ENCODE measurements at places on chromosomes 2 and 18.

GRCh38 chr2:139917690-139918384, 1137.6 kb upstream of the NXPH2 start:
- no peaks in the 10 kb centered on the region for H3K36me3 ChIP-seq
- H3K4me1 ChIP-seq, result no peaks in the 10 kb centered on the region
- no peak for DNase-seq
- no peak overlapping the region for H3K4me3 ChIP-seq

- H3K36me3 ChIP-seq, result no peaks in the 10 kb centered on the region
- H3K4me1 ChIP-seq, result no peaks in the 10 kb centered on the region
- H3K27ac ChIP-seq, result no peak overlapping the region
- H3K4me3 ChIP-seq, result no peak overlapping the region
Observed at GRCh38 chr18:31574359-31574758, 17.3 kb upstream of the TTR start.

- H3K4me3 ChIP-seq, result no peak overlapping the region
- no peak for DNase-seq
- H3K36me3 ChIP-seq, result no peaks in the 10 kb centered on the region
- H3K4me1 ChIP-seq, result no peaks in the 10 kb centered on the region
Observed at GRCh38 chr18:50704357-50704940, 115.4 kb downstream of the MRO start.

GRCh38 chr18:46917803-46918600, 600 bp downstream of the KATNAL2 start:
- H3K27me3 ChIP-seq, result no peaks in the 10 kb centered on the region
- peak; percentile 12 for DNase-seq
- H3K36me3 ChIP-seq, result peaks cover 9% of the 10 kb centered on the region
- peaks cover 40% of the 10 kb centered on the region for H3K4me1 ChIP-seq
- H3K4me3 ChIP-seq, result peak overlapping the region; percentile 81

- H3K27me3 ChIP-seq, result no peaks in the 10 kb centered on the region
- no peak overlapping the region for H3K4me3 ChIP-seq
- H3K36me3 ChIP-seq, result no peaks in the 10 kb centered on the region
- DNase-seq, result no peak
- H3K4me1 ChIP-seq, result no peaks in the 10 kb centered on the region
Observed at GRCh38 chr18:64110692-64111480, 38.0 kb downstream of the LINC00305 start.

DNA sequence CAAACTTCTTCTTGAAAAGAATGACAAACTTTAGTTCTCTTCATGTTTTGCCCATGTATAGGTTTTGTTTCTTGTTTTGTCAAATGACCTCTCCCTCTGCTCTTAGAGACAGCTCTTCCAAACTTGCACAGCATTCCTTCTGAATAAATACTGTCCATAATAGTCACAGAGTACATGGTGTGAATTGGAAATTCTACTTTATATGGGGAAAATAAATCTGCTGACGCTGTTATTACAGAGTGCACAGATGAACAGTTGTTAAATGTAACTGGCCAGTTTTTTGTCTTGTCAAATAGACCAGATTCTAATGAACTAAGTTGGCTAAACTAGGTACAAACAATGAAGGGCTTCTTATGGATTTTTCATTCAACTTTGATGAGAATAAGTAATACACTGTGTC, 115.8 kb upstream of the DTNA start:
- H3K27me3 ChIP-seq, result no peaks in the 10 kb centered on the region
- no peaks in the 10 kb centered on the region for H3K4me1 ChIP-seq
- no peak overlapping the region for H3K27ac ChIP-seq
- H3K36me3 ChIP-seq, result no peaks in the 10 kb centered on the region
- DNase-seq, result no peak
- H3K4me3 ChIP-seq, result no peak overlapping the region

- H3K36me3 ChIP-seq, result no peaks in the 10 kb centered on the region
- no peak for DNase-seq
- H3K4me1 ChIP-seq, result no peaks in the 10 kb centered on the region
Observed at GRCh38 chr2:236720974-236721540, 151.4 kb downstream of the ACKR3 start.

DNA sequence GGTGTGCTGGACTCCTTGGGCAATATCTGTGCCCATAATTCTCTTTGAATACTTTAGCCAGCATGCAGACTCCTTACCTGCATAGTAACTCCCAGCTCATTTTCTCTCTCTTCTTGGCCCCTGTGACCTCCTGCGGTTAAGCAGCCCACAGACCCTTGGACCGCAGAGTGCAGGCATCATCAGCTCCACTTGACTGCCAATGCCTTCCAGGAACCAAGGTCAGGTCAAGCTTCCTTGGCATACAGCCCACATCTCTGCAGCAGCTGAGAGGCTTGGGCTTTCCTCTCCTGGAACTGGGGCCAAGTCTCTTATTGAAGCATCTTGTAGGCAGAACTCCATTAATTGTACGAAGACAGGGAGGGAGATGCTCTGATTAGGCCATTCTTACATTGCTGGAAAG, 130.1 kb upstream of the PIEZO2 start:
- H3K27ac ChIP-seq, result no peak overlapping the region
- no peak for DNase-seq
- no peaks in the 10 kb centered on the region for H3K4me1 ChIP-seq

- no peak for DNase-seq
- peaks cover 63% of the 10 kb centered on the region for H3K27me3 ChIP-seq
- no peak within 1 kb of the TSS for H3K27ac ChIP-seq
- H3K36me3 ChIP-seq, result peaks cover 5% of the 10 kb centered on the region
- peaks cover 6% of the 10 kb centered on the region for H3K4me1 ChIP-seq
Observed at GRCh38 chr2:42792583-42793333, at the start of gene HAAO. Gene HAAO, minus strand, starts transcription at chr2:42792583. Its CDS starts 47 bp downstream, at chr2:42792536.

- H3K4me3 ChIP-seq, result no peak overlapping the region
- H3K27ac ChIP-seq, result no peak overlapping the region
- peaks cover 34% of the 10 kb centered on the region for H3K27me3 ChIP-seq
Observed at GRCh38 chr2:207260021-207260420, 94.3 kb upstream of the KLF7 start.

- DNase-seq, result no peak
- no peak overlapping the region for H3K4me3 ChIP-seq
- no peaks in the 10 kb centered on the region for H3K27me3 ChIP-seq
- H3K4me1 ChIP-seq, result no peaks in the 10 kb centered on the region
- H3K36me3 ChIP-seq, result no peaks in the 10 kb centered on the region
Observed at GRCh38 chr2:59935005-59935404, 618.4 kb downstream of the BCL11A start.

DNA sequence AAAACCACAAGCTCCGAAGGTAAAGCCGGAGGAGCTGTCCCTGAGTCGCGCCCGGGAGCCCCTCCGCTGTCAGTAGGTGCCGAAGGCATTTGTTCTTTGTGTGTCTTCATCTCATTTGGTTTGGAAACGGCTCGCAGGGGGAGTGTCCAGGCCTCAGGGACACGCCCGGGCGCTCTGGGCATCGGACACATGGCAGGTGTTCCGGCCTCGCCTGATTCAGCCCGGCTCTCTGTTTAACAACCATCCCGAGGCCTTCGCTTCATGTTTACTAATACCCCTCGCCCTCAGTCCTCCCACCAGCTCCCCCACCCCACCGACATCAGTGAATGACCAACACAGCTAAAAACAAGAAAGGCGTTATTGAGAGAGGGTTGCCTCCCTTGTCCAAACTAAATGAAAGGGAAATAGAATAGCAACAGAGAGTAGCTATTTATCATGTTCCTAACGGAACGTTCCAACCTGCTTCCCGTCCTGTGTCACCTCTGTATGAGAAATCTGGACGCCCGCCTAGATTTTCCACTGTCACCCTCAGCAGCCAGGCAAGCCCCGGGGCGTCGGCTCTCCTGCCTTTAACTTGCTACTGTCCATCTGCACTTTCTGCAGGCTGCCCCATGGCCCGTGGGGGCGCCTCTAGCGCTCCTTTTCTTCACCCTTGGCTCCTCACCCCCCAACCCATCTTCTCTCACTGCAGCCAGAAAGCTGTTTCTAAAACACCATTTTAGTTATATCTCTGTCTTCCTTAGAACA, 73.9 kb downstream of the MYCN start:
- H3K27me3 ChIP-seq, result peaks cover 24% of the 10 kb centered on the region
- H3K27ac ChIP-seq, result no peak overlapping the region
- DNase-seq, result no peak
- no peaks in the 10 kb centered on the region for H3K36me3 ChIP-seq
- H3K4me3 ChIP-seq, result no peak overlapping the region

- H3K4me3 ChIP-seq, result no peak overlapping the region
- H3K27ac ChIP-seq, result no peak overlapping the region
- H3K4me1 ChIP-seq, result peaks cover 40% of the 10 kb centered on the region
- peaks cover 20% of the 10 kb centered on the region for H3K36me3 ChIP-seq
- no peaks in the 10 kb centered on the region for H3K27me3 ChIP-seq
- no peak for DNase-seq
Observed at GRCh38 chr2:44358503-44358902, 2.8 kb downstream of the PREPL start.

DNA sequence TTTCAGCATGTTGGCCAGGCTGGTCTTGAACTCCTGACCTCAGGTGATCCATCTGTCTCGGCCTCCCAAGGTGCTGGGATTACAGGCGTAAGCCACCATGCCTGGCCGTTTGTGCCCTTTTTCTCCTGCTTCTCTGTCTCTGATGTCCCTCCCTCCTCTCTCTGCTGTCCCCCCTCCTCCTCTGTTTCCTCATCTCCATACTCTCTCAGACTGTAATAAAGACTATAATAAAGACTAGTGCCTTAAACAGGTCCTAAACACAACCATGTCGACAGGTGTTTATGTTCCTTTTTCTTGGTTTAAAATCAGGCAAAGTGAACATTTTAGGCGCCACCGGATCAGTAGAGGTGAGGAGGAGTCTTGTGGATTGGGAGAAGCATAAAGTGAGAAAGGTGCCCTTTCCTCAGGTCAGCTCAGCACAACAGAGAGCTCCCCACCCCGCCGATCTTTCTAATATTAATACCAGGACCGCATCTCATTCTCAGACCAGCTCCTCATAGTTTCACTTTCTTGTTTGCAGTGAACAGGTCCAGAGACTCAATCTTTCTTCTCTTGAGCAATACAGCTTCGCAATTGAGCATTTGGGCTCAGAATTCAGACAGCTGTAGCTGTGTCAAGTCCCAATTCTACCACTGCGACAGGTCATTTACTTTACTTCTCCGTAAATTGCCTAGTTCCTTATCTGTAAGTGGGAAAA, 23.7 kb downstream of the TIMM21 start:
- peak overlapping the region; percentile 60 for H3K27ac ChIP-seq
- H3K27me3 ChIP-seq, result peaks cover 73% of the 10 kb centered on the region
- no peaks in the 10 kb centered on the region for H3K36me3 ChIP-seq
- no peak for DNase-seq
- H3K4me1 ChIP-seq, result peaks cover 13% of the 10 kb centered on the region
- H3K4me3 ChIP-seq, result peak overlapping the region; percentile 55

- no peaks in the 10 kb centered on the region for H3K36me3 ChIP-seq
- H3K4me3 ChIP-seq, result no peak overlapping the region
- peaks cover 9% of the 10 kb centered on the region for H3K27me3 ChIP-seq
- H3K4me1 ChIP-seq, result no peaks in the 10 kb centered on the region
- DNase-seq, result no peak
Observed at GRCh38 chr2:10019174-10019573, 24.2 kb upstream of the KLF11 start.

DNA sequence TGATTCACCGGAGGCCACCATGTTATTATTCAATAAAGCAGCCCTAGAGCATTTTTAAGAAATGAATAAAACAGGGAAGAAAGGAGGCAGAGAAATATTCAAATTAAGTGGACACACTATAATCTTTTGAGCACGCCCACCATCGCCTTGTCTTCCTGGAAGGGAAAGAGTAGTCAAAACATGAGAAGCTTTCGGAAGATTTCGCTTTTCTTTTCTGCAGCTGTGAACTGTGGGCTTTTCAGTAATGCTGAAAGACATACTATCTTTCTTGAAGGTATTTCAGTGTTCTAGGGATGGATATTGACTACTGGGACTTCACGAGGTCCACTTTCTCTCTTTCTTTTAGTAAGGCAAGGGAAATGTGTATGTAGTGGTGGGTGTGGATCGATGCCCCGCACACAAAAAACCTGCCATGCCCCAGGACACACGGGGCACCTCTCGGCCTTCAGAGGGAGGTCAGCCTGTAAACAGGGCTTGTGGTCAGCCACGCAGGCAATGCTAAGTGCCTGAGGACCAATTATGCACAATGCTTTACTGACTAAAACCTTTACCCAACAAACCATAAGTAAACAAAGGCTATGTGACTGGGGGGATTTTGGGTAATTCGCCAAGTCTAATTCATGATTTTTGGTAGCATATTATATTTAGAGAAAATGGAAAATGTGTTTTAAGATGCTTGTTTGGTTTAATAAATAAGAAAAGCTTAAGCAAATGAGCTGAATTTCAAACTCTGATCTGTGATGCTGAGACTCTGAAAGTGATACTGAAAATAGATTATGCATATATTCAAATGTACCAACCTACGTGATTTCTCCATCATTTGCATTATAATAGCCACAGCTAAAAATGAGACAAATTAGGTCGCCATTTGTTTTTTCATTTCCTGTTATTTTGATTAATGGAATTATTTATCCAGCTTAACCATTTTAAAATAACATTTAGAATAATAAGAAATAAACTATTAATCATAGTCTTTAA, 130.5 kb downstream of the ZNF516 start:
- no peak for DNase-seq
- H3K27me3 ChIP-seq, result peaks cover 45% of the 10 kb centered on the region
- H3K36me3 ChIP-seq, result peaks cover 2% of the 10 kb centered on the region
- H3K4me1 ChIP-seq, result no peaks in the 10 kb centered on the region
- H3K4me3 ChIP-seq, result no peak overlapping the region

DNA sequence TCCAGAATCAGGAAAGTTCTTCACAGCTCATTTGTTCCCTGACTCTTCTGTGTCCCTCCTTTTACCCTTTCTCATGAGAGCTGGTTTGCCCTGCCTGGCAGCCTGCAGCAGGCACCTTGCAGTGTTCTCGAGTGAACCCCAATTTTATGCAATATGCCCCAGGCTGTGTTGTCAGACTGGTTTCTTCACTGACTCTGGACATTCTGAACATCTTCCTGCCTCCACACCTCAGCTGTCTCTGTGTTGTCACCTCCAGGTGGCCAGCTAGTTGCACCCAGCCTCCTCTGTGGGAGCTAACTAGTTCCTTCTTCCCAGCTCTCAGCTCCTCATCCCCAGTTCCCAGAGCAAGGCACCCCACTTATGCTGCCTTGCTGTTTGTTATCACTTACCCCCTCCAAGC, 5.5 kb downstream of the SETBP1 start:
- peaks cover under 1% of the 10 kb centered on the region for H3K36me3 ChIP-seq
- no peak for DNase-seq
- H3K27ac ChIP-seq, result no peak overlapping the region
- no peaks in the 10 kb centered on the region for H3K27me3 ChIP-seq

DNA sequence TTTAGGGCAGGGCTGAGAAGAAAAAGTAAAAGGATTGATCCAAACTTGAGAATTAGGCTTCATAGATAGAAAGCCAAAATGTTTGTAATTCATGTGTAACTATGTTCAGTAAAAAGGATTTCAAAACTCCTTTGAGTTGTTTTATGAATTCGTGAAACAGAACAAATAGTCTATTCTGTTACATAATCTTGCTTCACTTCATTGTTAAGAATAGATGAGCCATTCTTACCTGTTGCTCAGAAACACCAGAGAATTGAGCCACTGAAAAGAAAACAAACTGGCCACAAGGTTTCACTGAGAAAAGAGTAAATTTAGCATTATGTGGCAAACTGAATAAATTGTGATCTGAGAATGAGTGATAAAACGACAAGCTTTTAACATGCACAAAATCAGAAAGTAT, 4.5 kb upstream of the ITPRID2 start:
- H3K27ac ChIP-seq, result no peak overlapping the region
- H3K4me1 ChIP-seq, result peaks cover 7% of the 10 kb centered on the region
- no peak overlapping the region for H3K4me3 ChIP-seq
- peaks cover 3% of the 10 kb centered on the region for H3K36me3 ChIP-seq

- H3K27me3 ChIP-seq, result peaks cover 57% of the 10 kb centered on the region
- H3K4me1 ChIP-seq, result no peaks in the 10 kb centered on the region
- H3K27ac ChIP-seq, result no peak overlapping the region
- no peaks in the 10 kb centered on the region for H3K36me3 ChIP-seq
- DNase-seq, result no peak
Observed at GRCh38 chr2:234963773-234964615, 12.2 kb downstream of the SH3BP4 start.
